ENCODE measurements at places on chromosomes 7 and 10.

GRCh38 chr10:72719941-72720592, 28.1 kb downstream of the MCU start:
- H3K27ac ChIP-seq: no peak overlapping the region
- no peak for DNase-seq
- no peaks in the 10 kb centered on the region for H3K4me1 ChIP-seq
- no peaks in the 10 kb centered on the region for H3K27me3 ChIP-seq
- H3K4me3 ChIP-seq: no peak overlapping the region
- H3K36me3 ChIP-seq: no peaks in the 10 kb centered on the region

- DNase-seq: no peak
- no peaks in the 10 kb centered on the region for H3K36me3 ChIP-seq
- no peak overlapping the region for H3K27ac ChIP-seq
- H3K4me3 ChIP-seq: no peak overlapping the region
- no peaks in the 10 kb centered on the region for H3K4me1 ChIP-seq
Measured at GRCh38 chr10:33057620-33058019, 99.6 kb upstream of the ITGB1 start.

- H3K36me3 ChIP-seq: no peaks in the 10 kb centered on the region
- no peak overlapping the region for H3K4me3 ChIP-seq
- no peaks in the 10 kb centered on the region for H3K27me3 ChIP-seq
- H3K4me1 ChIP-seq: no peaks in the 10 kb centered on the region
- H3K27ac ChIP-seq: no peak overlapping the region
Measured at GRCh38 chr7:49613759-49614158, 159.7 kb upstream of the VWC2 start.

DNA sequence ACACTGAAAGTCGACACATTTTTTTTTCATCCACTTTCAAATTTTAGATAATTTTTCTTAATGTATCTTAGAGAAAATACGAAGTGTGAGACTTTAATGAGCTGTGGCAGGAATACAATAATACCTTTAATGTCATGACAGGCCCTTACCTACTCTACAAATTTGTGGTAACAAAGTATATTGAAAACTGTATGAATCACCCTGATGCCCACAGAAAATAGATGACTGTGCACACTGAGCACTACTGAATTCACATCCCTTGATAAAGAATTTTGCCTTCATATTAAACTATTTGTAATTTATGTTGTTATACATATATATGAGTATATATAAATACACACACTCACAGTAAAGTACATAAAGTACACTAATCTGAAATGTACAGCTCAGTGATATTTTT, 51.7 kb downstream of the AKR1D1 start:
- no peaks in the 10 kb centered on the region for H3K4me1 ChIP-seq
- H3K27ac ChIP-seq: no peak overlapping the region
- H3K36me3 ChIP-seq: no peaks in the 10 kb centered on the region
- no peaks in the 10 kb centered on the region for H3K27me3 ChIP-seq
- no peak overlapping the region for H3K4me3 ChIP-seq

- no peaks in the 10 kb centered on the region for H3K4me1 ChIP-seq
- H3K27ac ChIP-seq: no peak overlapping the region
- H3K36me3 ChIP-seq: no peaks in the 10 kb centered on the region
- H3K4me3 ChIP-seq: no peak overlapping the region
- no peak for DNase-seq
Measured at GRCh38 chr7:83413831-83414230, 235.1 kb downstream of the SEMA3E start.

GRCh38 chr10:99975942-99976809, 33.6 kb downstream of the DNMBP start:
- H3K27me3 ChIP-seq: no peaks in the 10 kb centered on the region
- no peaks in the 10 kb centered on the region for H3K4me1 ChIP-seq
- H3K36me3 ChIP-seq: no peaks in the 10 kb centered on the region
- no peak overlapping the region for H3K27ac ChIP-seq
- no peak for DNase-seq
- H3K4me3 ChIP-seq: no peak overlapping the region

GRCh38 chr10:104090611-104091010, 4.9 kb upstream of the COL17A1 start:
- no peaks in the 10 kb centered on the region for H3K27me3 ChIP-seq
- no peak overlapping the region for H3K4me3 ChIP-seq
- no peaks in the 10 kb centered on the region for H3K36me3 ChIP-seq
- no peak overlapping the region for H3K27ac ChIP-seq
- H3K4me1 ChIP-seq: no peaks in the 10 kb centered on the region

DNA sequence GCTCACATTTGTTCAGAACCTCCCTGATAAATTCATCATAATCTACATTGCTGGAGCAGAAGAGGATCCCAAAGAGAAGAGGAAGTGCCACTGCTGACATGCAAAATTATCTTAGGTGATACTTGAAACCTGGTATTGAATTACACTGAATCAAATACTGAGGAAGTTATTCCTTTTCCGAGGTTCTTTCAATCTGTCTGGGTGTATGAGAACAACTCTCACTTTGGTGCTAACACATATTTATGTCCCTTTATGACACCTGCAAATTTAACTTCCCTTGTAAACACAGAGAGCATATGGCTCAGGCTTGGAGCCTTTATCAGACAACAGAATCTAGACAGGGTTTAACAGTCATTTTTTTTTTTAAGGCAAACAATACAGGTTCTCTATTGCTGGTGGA, 131.4 kb downstream of the SRPK2 start:
- no peaks in the 10 kb centered on the region for H3K36me3 ChIP-seq
- H3K27me3 ChIP-seq: no peaks in the 10 kb centered on the region
- H3K27ac ChIP-seq: no peak overlapping the region
- DNase-seq: no peak
- peaks cover 5% of the 10 kb centered on the region for H3K4me1 ChIP-seq
- H3K4me3 ChIP-seq: no peak overlapping the region

GRCh38 chr10:30587522-30588031, 42.0 kb downstream of the LYZL2 start:
- no peak overlapping the region for H3K27ac ChIP-seq
- no peak overlapping the region for H3K4me3 ChIP-seq
- no peaks in the 10 kb centered on the region for H3K36me3 ChIP-seq
- H3K4me1 ChIP-seq: no peaks in the 10 kb centered on the region

DNA sequence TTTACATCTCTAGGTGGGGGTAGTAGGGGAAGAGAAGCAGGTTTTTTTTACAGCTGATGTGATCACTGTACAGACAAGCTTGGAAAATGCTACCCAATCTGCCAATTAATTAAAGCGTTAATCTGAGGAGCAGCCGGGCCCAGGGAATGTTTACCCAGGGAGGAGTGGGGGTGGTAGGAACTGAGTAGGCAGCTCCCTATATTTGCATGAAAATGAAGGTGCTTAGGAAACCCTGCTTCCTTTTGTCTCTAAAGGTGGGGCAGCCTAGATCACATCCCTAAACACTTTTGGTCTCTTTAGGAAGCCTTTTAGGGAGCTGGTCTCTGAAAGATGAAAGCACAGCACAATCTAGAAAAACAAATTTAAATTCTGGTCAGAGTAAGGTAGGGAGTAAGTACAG, 53.0 kb upstream of the NFKB2 start:
- no peak overlapping the region for H3K27ac ChIP-seq
- H3K36me3 ChIP-seq: no peaks in the 10 kb centered on the region
- H3K4me3 ChIP-seq: no peak overlapping the region

GRCh38 chr7:47507522-47507921, 74.4 kb downstream of the TNS3 start:
- H3K4me3 ChIP-seq: no peak overlapping the region
- no peak overlapping the region for H3K27ac ChIP-seq

DNA sequence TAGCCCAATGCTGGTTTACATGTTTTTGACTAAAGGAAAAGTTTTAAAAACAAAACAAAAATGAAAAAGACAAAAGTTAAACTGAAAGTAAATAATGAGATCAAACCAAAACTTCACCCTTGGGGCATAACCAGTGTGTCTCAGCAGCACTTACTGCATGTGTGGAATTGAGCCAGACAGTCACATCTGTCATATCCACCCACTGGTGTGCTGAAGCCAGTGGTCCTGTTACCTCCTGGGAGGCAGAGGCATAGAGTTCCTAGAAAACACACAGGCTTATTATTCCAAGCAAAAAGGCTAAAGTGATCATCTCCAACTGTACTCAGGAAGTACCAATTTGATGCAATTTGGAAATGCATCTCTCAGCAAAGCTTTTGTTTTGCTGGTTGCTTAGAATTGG, 40.4 kb downstream of the ASAH2 start:
- no peaks in the 10 kb centered on the region for H3K36me3 ChIP-seq
- no peak overlapping the region for H3K27ac ChIP-seq
- H3K4me1 ChIP-seq: no peaks in the 10 kb centered on the region
- no peaks in the 10 kb centered on the region for H3K27me3 ChIP-seq

GRCh38 chr10:97849687-97850402, at the start of gene GOLGA7B:
TSS of gene GOLGA7B (plus strand) at chr10:97849843. CDS start at chr10:97850304, 461 bp downstream.
- H3K36me3 ChIP-seq: no peaks in the 10 kb centered on the region
- no peaks in the 10 kb centered on the region for H3K27me3 ChIP-seq
- peak; percentile 47 for DNase-seq

GRCh38 chr7:15703732-15704131, 17.2 kb upstream of the MEOX2 start:
- H3K27ac ChIP-seq: no peak overlapping the region
- H3K36me3 ChIP-seq: no peaks in the 10 kb centered on the region
- no peak for DNase-seq
- no peaks in the 10 kb centered on the region for H3K4me1 ChIP-seq
- H3K4me3 ChIP-seq: no peak overlapping the region

GRCh38 chr7:155449008-155449868, 8.7 kb upstream of the EN2 start:
- no peak for DNase-seq
- H3K27ac ChIP-seq: no peak overlapping the region
- no peak overlapping the region for H3K4me3 ChIP-seq
- H3K4me1 ChIP-seq: no peaks in the 10 kb centered on the region
- no peaks in the 10 kb centered on the region for H3K27me3 ChIP-seq

DNA sequence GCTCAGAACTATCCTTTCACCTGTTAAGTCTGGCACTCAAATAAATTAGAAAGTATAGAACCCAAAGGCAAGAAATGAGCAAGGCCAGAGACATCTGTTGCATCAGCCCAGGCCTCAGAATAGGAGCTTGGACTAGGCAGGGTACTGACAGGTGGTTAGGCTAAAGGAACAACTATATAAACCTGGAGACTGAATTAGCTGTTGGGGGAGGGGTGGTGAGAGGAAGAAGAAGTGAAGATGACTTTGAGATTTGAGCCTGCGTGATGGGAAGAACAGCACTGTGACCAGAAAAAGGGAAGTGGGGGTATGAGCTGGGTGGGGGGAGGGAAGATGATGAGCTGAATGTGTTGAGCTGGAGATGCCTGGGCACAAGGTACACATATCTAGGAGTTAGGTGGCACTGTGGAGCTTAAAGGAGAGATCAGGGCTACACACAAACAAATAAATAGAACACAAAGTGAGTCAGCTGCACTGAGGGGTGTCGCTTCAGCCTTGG, 244.7 kb downstream of the PTEN start:
- H3K4me3 ChIP-seq: no peak overlapping the region
- no peaks in the 10 kb centered on the region for H3K27me3 ChIP-seq
- H3K4me1 ChIP-seq: no peaks in the 10 kb centered on the region
- no peak overlapping the region for H3K27ac ChIP-seq
- DNase-seq: no peak

DNA sequence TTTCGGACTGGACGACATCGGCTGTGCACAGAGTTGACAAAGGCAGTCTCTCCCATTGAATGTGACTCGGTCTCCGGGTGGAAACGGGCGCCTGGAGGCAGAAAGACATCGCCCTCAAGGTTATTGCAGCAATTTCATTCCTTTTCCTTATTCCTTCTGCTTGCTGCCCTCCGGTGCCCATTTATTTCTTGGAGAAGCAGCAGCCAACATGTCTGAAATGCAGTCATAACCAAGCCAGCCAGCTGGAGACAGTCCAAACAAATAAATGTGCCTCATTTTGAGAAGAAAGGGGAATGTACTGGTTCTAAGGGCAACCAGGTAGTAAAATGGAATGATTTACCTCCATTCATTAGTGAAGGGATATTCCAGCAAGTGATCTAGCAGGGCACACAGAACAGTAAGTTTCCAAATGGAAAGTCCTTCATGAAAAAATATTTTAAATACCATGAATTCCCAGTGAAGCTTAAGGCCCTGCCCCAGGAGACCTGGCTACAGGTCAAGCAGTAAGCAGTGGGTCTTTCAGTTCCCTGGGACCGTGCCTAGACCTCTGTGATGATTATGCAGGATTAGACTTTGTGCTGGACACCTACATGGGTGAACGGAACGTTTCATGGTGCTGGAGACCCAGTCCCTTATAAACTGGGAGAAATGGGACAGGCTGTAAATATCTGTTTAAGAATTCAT, 86.6 kb downstream of the ABLIM1 start:
- H3K4me3 ChIP-seq: no peak overlapping the region
- H3K4me1 ChIP-seq: no peaks in the 10 kb centered on the region
- H3K27ac ChIP-seq: no peak overlapping the region
- H3K27me3 ChIP-seq: no peaks in the 10 kb centered on the region
- no peaks in the 10 kb centered on the region for H3K36me3 ChIP-seq
- DNase-seq: no peak

GRCh38 chr7:98134420-98135228, 28.0 kb downstream of the LMTK2 start:
- DNase-seq: no peak
- H3K27ac ChIP-seq: no peak overlapping the region
- no peaks in the 10 kb centered on the region for H3K36me3 ChIP-seq
- H3K4me3 ChIP-seq: no peak overlapping the region
- no peaks in the 10 kb centered on the region for H3K27me3 ChIP-seq

DNA sequence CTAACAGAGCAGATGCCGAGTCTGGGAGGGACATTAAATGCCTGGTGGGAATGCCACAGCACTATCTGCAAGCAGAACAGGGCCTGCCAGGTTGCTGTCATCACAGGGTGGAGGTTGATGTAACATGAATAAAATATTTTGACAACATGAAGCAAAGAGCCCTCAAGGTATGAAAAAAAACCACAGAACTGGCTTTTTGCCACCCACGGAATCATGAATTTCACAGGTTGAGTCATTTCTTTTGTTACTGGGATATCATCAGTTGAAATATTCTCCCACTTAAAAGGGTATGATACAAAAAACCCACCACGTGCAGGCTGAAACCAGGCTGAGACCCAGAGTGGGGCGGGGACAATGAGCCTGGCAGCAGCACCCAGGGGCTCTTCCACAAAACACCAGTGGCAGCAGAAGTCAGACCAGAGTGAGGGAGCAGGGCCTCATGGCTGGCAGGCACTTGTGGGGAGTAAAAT, 220.1 kb downstream of the TNS3 start:
- H3K27me3 ChIP-seq: no peaks in the 10 kb centered on the region
- H3K27ac ChIP-seq: no peak overlapping the region
- H3K4me3 ChIP-seq: no peak overlapping the region
- no peaks in the 10 kb centered on the region for H3K4me1 ChIP-seq
- no peaks in the 10 kb centered on the region for H3K36me3 ChIP-seq
- no peak for DNase-seq

GRCh38 chr7:20432071-20432470, 101.4 kb downstream of the ITGB8 start:
- DNase-seq: no peak
- no peaks in the 10 kb centered on the region for H3K27me3 ChIP-seq
- H3K4me3 ChIP-seq: no peak overlapping the region
- H3K4me1 ChIP-seq: no peaks in the 10 kb centered on the region
- H3K36me3 ChIP-seq: no peaks in the 10 kb centered on the region

- H3K27ac ChIP-seq: no peak overlapping the region
- DNase-seq: no peak
- no peaks in the 10 kb centered on the region for H3K36me3 ChIP-seq
- H3K4me1 ChIP-seq: no peaks in the 10 kb centered on the region
- no peaks in the 10 kb centered on the region for H3K27me3 ChIP-seq
- no peak overlapping the region for H3K4me3 ChIP-seq
Measured at GRCh38 chr7:140247559-140247958, 70.8 kb upstream of the KDM7A start.

GRCh38 chr7:50273870-50274269, 30.6 kb upstream of the IKZF1 start:
- no peak for DNase-seq
- no peak overlapping the region for H3K4me3 ChIP-seq
- H3K27me3 ChIP-seq: no peaks in the 10 kb centered on the region
- H3K36me3 ChIP-seq: no peaks in the 10 kb centered on the region

- H3K27me3 ChIP-seq: no peaks in the 10 kb centered on the region
- no peak for DNase-seq
- no peak overlapping the region for H3K4me3 ChIP-seq
- no peaks in the 10 kb centered on the region for H3K36me3 ChIP-seq
Measured at GRCh38 chr10:66828957-66829356, 96.9 kb upstream of the LRRTM3 start.

Data from naive thymus-derived CD4-positive, alpha-beta T cell (primary cell).